ENCODE measurements at places on chromosomes 12 and 14.
A peak's percentile ranks its signal among the peaks of the same experiment; 100 is the strongest.

GRCh38 chr14:20797164-20797563 is 5.5 kb downstream of the RNASE1 start:
- no peak for DNase-seq

DNA sequence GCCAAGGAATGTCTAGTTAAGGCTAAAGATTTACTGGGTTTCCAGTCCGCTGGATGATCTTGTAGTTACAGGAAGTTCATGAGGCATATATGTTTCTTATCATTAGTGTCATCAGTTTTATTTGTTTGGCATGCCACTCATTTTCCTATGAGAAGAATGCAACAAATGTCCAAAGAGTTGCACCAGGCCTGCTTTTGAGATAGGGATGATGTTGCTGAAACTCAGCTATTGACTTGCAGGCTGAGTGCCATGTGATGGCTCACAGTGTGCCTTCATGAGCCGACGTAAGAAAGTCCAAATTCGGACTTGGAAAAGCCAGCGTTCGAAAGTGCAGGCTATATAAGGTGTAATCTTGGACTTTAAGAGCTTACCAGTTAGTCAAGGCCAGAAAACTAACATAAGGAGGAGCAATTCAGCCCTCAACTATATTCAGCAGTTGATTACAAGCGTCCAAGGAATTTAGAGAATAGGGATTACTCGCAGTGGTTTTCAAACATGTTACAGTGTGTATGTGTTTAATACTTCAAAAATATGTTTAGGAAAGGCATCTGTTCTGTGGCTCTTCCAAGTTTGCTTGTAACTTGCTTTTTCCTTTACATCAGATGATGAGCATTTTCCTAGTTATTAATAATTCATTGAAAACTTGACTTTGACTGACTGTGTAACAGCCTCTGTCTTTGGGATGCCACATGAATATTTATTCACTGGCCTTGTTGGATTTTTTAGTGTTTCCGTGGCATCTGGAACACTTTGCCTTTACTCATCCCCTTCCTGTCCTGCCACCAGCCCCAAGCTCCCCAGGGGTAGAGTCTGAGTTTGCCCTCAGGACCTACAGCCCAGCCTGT is 101.3 kb downstream of the LGMN start:
- no peak for DNase-seq

DNA sequence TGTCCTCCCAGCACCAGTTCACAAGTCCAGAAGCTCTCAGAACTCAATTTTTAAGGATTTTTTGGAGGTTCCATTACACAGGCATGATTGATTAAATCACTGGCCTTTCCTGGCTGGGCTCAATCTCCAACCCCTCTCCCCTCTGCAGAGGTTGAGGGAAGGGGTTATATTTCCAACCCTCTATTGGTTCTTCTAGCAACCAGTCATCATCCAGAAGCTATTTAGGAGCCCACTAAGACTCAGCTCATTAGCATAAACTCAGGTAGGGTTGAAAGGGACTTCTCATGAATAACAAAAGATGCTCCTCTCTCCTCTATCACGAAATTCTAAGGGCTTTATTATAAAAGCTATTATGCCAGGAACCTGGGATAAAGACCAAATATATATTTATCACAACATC is 41.5 kb downstream of the SPPL3 start:
- no peak for DNase-seq

GRCh38 chr12:105860561-105861207 is 278.1 kb downstream of the NUAK1 start:
- no peak for DNase-seq

DNA sequence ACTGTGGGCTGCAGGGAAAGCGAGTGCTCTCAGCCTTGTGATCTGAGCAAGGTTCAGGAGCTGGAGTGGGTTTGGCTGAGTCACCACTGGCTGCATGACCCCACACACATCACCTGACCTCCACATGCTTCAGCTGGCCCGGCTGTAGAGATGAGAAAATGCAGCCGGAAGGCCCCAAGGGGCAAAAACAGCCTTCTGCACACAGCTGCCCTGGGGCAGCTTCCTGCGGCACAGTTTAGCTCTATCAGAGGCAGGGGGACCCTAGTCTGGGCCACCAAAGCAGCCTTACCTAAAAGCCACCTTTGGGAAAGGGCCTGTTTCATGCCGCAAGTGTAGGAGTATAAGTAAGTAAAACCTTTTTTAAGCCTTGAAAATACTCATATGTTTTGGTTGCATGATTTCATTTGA is 123.3 kb downstream of the SSPN start:
- DNase-seq, result no peak

DNA sequence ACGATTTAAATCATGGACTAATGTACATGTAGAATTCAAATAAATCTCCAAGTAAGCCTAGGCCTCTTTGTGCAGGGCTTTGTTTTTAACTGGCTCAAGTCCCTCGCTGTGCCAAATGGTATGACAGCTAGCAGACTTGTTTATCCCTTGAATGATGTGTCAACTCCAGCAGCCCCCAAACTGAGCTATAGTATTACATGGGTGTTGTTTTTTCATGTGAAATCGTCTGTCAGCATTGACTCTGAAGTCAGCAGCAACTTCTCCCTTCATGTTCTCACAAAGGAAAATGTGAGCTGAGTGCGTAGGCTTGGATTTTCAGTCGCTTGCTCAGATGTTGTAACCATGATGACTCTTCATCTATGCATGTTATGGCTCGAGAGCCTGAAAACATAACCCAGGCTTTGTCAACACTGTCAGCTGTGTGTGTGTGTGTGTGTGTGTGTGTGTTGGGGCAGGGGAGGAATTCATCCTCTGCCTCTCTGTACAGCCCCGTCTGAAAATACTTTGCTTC is 73.3 kb downstream of the PTHLH start:
- DNase-seq, result no peak

DNA sequence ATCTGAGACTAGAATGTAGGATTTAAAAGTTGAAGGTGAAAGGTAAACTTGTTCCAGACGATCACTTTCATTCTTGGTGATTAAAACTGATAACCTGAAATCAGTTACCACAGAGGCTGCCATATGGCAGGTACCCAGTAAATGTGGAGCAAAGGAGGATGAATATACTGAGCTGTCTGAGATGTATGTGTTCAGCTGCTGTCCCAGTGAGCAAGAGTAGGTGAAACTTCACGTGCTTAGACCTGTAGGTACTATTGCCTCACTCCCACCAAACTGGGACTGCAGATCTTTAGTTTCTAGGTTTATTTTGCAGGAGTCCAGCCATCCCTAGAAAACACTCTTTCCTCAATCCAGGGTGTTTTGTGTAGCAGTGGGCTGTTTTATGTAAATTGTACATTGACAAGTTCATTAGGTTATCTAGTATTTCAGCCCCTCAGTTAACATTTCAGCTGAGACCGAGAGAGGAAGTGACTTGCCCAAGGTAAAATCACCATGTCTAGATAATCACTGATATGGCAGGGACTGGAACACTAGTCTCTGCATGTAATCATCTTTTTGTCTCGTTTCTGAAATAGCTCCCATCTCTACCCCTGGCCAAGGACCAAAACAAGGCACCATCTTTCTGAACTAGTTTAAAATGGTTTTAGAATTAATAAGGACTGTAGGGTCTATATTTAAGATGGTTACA is 62.7 kb downstream of the ATG14 start:
- no peak for DNase-seq

- DNase-seq, result no peak
These were observed 12.6 kb downstream of the LRTM2 start for GRCh38 chr12:1832801-1833595.

GRCh38 chr14:103949131-103949790 is 6.9 kb upstream of the RD3L start:
- DNase-seq, result no peak

GRCh38 chr14:22737052-22737451 is 29.4 kb upstream of the OXA1L start:
- no peak for DNase-seq

DNA sequence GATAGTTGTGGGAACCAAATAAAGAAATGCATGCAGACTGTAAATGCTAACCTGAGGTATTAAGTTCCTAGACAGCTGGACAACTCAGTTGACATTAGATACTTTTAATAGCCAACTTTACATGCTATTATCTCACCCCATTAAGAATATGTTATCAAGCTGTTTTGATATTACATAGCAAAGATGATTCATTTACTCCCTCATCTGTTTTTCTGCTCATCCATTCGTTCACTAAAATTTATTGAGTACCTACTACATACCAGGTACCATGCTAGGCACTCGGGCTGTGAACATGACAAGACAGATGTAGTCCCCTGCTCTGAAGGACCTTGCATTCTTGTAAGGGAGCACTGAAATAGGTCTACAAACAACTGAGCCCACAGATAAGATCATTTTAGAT is 192.4 kb downstream of the DACT1 start:
- DNase-seq, result no peak

GRCh38 chr12:45695035-45695434 is 34.5 kb upstream of the ARID2 start:
- DNase-seq, result no peak

- no peak for DNase-seq
These were observed 43.8 kb upstream of the LTBP2 start for GRCh38 chr14:74655599-74656395.

DNA sequence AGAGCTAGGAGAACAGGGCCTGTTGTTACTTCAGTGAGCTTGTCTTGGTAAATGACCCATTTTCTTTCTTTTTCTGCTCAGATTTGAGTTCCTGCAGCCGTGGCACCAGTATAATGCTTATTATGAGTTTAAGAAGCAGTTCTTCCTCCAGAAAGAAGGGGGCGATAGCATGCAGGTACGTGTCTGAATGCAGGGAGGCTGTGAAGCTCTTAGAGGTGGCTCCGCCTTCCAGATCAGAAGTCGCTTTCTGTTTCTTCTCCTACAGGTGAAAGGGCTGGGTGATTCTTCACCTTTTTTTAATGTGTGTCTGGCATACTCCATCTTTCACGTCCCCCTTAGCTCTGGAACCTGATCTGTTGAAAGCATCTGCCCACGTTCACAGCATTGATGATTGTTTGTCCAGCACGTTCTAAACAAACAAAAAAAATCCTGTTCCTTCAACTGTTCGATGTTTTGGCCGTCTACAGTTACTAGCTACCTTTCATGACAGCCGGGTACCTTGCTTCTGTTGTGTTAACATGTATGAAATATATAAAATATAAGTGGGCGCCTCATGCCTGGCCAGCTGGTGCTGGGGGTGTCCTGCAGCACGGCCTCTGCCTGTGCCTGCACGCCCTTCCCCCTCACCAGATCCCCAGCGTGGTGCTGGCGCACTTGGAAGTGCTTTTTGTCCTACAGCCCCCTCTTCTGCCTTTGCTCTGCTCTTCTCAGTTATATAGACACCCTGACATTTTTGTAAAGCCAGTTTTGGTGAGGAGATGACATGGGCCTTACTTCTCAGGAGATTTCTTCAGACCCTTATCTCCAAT is 44.6 kb downstream of the SFSWAP start:
- DNase-seq, result no peak

- no peak for DNase-seq
These were observed 35.8 kb downstream of the DDX51 start for GRCh38 chr12:132108211-132108832.

- no peak for DNase-seq
These were observed 128.0 kb downstream of the GPR135 start for GRCh38 chr14:59337141-59337611.

- no peak for DNase-seq
These were observed 17.2 kb downstream of the ZBTB42 start for GRCh38 chr14:104817930-104818713.

- no peak for DNase-seq
These were observed 524.1 kb upstream of the FBXO33 start for GRCh38 chr14:39956372-39956771.

DNA sequence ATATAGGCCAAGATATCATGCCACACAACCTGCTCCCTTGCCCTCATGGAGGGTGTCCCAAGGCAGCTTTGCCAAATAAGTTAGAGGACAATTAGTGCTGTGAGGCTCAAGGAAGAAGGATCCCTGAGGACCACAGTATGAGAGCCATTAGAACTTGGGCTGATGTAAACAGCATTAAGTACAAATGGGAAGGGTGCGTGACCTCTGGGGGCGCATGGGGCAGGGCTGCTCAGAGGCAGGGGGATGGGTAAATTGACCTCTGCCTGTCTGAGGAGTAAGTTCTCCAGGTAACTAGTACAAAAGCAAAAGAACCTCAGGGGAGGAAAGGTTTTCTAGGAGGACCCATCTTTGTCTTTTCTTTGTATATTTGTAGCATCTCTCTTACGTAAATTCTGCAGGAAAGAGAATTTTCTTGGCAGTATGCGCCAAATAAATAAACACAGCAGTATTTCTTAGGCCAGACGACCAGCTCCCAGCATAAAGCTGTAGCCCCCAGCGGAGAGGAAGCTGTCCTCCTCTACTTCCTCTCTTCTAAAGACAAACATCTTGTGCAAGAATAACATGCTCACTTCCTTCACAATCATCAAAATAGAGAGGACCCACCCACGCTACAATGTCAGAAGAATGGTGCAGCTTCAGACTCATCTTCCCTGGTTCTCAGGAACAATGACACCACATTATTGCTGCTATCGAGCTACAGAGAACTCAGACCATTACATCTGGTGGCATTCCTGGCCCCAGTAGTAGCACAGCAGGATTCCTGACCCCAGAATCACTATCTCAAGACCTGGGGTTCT is 16.4 kb upstream of the VWF start:
- DNase-seq, result peak; percentile 1

DNA sequence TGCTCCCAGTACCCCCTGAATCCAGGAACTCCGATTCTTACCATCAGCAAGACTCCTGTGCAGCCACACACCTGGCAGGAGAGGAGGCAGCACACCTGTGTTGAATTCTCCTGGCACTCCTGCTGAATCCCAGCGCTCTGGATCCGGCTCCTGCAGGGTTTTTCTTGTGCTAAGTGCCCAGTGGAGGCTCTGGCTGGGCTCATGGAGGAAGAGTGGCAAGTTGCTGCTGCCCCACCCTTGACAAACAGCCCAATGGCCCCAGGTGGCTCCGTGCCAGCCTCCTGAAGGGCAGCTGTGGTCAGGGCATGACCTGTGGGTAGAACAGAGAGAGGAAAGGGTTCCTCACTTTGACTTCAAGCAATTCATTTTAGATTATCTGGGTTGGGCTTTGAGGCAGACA is 20.0 kb downstream of the CRACR2A start:
- DNase-seq, result no peak

- no peak for DNase-seq
These were observed 5.5 kb downstream of the TNFAIP2 start for GRCh38 chr14:103128631-103129300.

GRCh38 chr12:21934173-21934572 is 7.1 kb downstream of the ABCC9 start:
- no peak for DNase-seq

GRCh38 chr12:96497855-96498254 is 8.5 kb downstream of the CFAP54 start:
- no peak for DNase-seq

DNA sequence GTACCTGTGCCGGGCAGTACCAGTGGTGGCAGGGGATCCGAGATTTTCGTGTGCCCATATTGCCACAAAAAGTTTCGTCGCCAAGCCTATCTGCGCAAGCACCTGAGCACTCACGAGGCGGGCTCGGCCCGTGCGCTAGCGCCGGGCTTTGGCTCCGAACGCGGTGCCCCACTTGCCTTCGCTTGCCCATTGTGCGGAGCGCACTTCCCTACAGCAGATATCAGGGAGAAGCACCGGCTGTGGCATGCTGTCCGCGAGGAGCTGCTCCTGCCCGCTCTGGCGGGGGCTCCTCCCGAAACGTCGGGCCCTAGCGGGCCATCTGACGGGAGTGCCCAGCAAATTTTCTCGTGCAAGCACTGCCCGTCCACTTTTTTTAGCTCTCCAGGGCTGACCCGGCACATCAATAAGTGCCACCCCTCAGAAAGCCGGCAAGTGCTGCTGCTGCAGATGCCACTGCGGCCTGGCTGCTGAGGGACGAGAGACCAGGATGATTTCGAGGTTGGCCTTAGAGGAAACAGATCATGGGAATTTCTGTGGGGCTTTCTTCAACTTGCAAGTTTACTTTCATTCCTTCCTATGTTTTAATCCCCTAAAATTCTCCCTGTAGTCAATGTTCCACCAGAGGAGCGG is 1.6 kb downstream of the INSM2 start:
- no peak for DNase-seq

Measured in stimulated activated CD8-positive, alpha-beta memory T cell treated with anti-CD3 and anti-CD28 coated beads, Interleukin-7, amount 100 ng/mL, for 4 hours (primary cell).